ENCODE measurements at places on chromosomes 7 and 10.

DNA sequence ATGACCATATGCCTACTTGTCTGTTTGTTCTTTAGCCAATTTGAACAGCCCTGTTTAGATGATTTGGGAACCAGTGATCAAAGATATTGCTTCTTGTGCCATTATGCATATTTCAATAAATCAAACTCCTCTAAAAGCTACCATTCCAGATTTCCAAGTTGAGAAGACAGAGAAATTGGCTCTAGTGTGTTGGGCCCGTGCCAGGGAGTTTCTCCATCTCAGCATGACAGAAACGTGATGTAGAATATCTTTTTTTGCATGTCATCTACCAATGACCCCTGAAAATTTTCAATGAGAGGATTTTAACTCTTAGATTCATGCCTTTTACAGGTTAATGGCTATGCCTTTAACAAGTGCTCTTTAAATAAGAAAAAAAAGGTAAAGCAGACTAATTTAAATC lies 50.7 kb upstream of the CABCOCO1 start:
- no peak overlapping the region for H3K27ac ChIP-seq
- H3K27me3 ChIP-seq, result no peaks in the 10 kb centered on the region
- H3K4me3 ChIP-seq, result no peak overlapping the region
- H3K36me3 ChIP-seq, result no peaks in the 10 kb centered on the region
- DNase-seq, result no peak

DNA sequence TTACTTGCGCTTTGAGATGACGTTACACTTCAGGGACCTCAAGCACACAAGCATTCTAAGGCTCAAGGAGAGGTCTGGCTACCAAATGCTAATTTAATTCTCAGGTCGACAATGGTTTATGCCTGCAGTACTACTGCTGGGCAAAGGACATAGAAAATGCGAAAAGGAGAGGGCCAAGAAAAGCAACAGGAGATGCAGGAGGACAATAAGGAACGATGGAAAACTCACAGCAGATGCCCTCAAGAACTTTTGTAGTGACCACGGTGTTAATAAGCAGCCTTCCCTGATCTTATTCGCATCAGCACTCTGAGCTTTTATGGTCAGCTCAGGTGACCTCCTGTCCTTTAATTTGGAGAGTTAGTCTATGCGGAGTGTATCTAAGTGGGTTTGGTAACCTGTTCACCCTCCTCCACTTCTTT lies 146.3 kb downstream of the GPR85 start:
- no peaks in the 10 kb centered on the region for H3K36me3 ChIP-seq
- H3K4me3 ChIP-seq, result peak overlapping the region; percentile 92
- H3K27me3 ChIP-seq, result peaks cover 6% of the 10 kb centered on the region
- H3K4me1 ChIP-seq, result peaks cover 10% of the 10 kb centered on the region
- H3K27ac ChIP-seq, result peak overlapping the region; percentile 92

- DNase-seq, result no peak
- H3K27ac ChIP-seq, result no peak overlapping the region
- H3K36me3 ChIP-seq, result peaks cover 26% of the 10 kb centered on the region
- H3K27me3 ChIP-seq, result peaks cover 6% of the 10 kb centered on the region
- H3K4me1 ChIP-seq, result peaks cover 38% of the 10 kb centered on the region
- no peak overlapping the region for H3K4me3 ChIP-seq
Measured at GRCh38 chr10:89337484-89337883, 9.7 kb downstream of the IFIT3 start.

- peaks cover 21% of the 10 kb centered on the region for H3K4me1 ChIP-seq
- no peaks in the 10 kb centered on the region for H3K36me3 ChIP-seq
- no peak for DNase-seq
- H3K27me3 ChIP-seq, result peaks cover 2% of the 10 kb centered on the region
- no peak overlapping the region for H3K4me3 ChIP-seq
Measured at GRCh38 chr7:96596120-96596826, 113.4 kb downstream of the SEM1 start.

- no peak overlapping the region for H3K27ac ChIP-seq
- H3K4me3 ChIP-seq, result no peak overlapping the region
- DNase-seq, result no peak
- H3K27me3 ChIP-seq, result peaks cover 2% of the 10 kb centered on the region
- no peaks in the 10 kb centered on the region for H3K4me1 ChIP-seq
- H3K36me3 ChIP-seq, result no peaks in the 10 kb centered on the region
Measured at GRCh38 chr10:121495719-121496118, 102.5 kb downstream of the FGFR2 start.

- peaks cover 4% of the 10 kb centered on the region for H3K27me3 ChIP-seq
- H3K27ac ChIP-seq, result no peak overlapping the region
- no peaks in the 10 kb centered on the region for H3K36me3 ChIP-seq
- no peak overlapping the region for H3K4me3 ChIP-seq
- no peaks in the 10 kb centered on the region for H3K4me1 ChIP-seq
- no peak for DNase-seq
Measured at GRCh38 chr10:78685466-78686103, 383.2 kb upstream of the ZMIZ1 start.

GRCh38 chr10:13773496-13774170 lies 186.9 kb downstream of the PRPF18 start:
- no peak for DNase-seq
- H3K4me3 ChIP-seq, result no peak overlapping the region
- H3K27me3 ChIP-seq, result peaks cover 5% of the 10 kb centered on the region
- H3K27ac ChIP-seq, result peak overlapping the region; percentile 95

- H3K27me3 ChIP-seq, result peaks cover 3% of the 10 kb centered on the region
- H3K27ac ChIP-seq, result peak overlapping the region; percentile 68
- no peak for DNase-seq
- peaks cover 29% of the 10 kb centered on the region for H3K4me1 ChIP-seq
- no peak overlapping the region for H3K4me3 ChIP-seq
- H3K36me3 ChIP-seq, result no peaks in the 10 kb centered on the region
Measured at GRCh38 chr10:71622616-71623015, 97.0 kb downstream of the C10orf105 start.

DNA sequence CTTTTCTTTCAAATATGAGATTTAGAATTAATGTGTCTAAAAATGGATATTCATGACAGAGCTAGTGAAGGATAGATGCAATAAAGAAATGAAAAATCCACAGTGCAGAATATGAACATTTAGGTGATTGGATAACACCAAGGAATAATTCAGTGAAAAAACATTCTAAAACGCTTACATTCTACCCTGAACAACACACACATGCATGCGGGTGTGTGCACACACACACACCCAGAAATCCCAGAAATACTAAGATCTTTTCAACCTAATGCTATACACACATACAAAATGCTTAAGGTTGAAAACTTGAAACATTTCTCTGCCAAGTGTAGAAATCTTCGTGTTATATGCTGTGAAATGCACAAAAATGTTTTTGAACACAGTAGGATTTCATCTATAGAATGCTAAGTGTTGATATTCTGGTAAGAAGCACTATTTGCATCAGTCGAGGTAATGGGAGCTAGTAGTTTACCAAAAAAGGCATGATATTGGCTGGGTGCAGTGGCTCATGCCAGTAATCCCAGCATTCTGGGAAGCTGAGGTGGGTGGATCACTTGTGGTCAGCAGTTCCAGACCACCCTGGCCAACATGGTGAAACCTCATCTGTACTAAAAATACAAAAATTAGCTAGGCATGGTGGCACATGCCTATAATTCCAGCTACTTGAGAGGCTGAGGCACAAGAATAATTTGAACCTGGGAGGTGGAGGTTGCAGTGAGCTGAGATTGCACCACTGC lies 600.6 kb downstream of the PHTF2 start:
- no peaks in the 10 kb centered on the region for H3K4me1 ChIP-seq
- H3K4me3 ChIP-seq, result no peak overlapping the region
- no peaks in the 10 kb centered on the region for H3K36me3 ChIP-seq
- H3K27ac ChIP-seq, result no peak overlapping the region
- H3K27me3 ChIP-seq, result peaks cover 2% of the 10 kb centered on the region
- DNase-seq, result no peak

DNA sequence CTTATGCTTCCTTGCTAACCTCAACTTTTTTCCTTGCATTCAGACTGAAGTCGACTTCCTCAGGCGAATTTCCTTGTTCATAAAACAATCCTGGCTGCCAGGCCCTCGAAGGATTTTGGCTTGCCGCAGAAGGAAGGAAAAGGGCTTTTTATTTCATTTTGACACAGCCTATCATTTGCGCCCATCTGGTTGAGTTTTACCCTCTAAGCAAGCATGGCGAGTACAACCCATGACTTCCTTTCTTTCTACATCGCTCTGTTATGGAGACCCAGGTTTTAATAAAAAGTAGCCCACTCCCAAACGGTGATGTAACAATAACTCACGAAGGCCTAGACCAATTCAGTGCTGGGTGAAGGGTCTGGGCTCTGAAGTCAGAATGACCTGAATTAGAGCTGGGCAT lies 109.3 kb downstream of the PRPF18 start:
- peaks cover 58% of the 10 kb centered on the region for H3K36me3 ChIP-seq
- peak overlapping the region; percentile 76 for H3K4me3 ChIP-seq
- no peak for DNase-seq
- peaks cover 9% of the 10 kb centered on the region for H3K4me1 ChIP-seq

DNA sequence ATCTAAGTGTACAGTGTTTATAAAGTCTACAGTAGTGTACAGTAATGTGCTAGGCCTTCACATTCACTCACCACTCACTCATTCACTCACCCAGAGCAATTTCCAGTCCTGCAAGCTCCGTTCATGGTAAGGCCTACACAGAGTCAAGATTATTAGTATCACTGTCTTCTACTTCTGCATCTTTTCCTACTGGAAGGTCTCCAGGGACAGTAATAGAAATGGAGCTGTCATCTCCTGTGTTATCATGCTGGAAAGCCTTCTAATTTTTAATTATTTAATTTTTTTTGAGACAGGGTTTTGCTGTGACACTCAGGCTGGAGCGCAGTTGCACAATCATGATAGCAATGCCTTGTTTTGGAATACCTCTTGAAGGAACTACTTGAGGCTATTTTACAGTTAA lies 207.0 kb downstream of the HTR7 start:
- no peak overlapping the region for H3K27ac ChIP-seq
- H3K27me3 ChIP-seq, result peaks cover 2% of the 10 kb centered on the region
- DNase-seq, result no peak
- no peaks in the 10 kb centered on the region for H3K4me1 ChIP-seq

- H3K36me3 ChIP-seq, result no peaks in the 10 kb centered on the region
- H3K27ac ChIP-seq, result peak overlapping the region; percentile 98
- DNase-seq, result no peak
- H3K27me3 ChIP-seq, result no peaks in the 10 kb centered on the region
- H3K4me1 ChIP-seq, result peaks cover 46% of the 10 kb centered on the region
Measured at GRCh38 chr10:4770801-4771553, 55.0 kb upstream of the AKR1E2 start.

- H3K4me1 ChIP-seq, result no peaks in the 10 kb centered on the region
- no peak for DNase-seq
- no peak overlapping the region for H3K4me3 ChIP-seq
- H3K27ac ChIP-seq, result no peak overlapping the region
- H3K36me3 ChIP-seq, result no peaks in the 10 kb centered on the region
- no peaks in the 10 kb centered on the region for H3K27me3 ChIP-seq
Measured at GRCh38 chr10:65196111-65196510, 1674.9 kb downstream of the REEP3 start.

GRCh38 chr7:140398821-140399220 lies 491 bp upstream of the SLC37A3 start:
- H3K36me3 ChIP-seq, result no peaks in the 10 kb centered on the region
- H3K4me3 ChIP-seq, result peak overlapping the region; percentile 80
- no peak overlapping the region for H3K27ac ChIP-seq
- no peak for DNase-seq
- peaks cover 11% of the 10 kb centered on the region for H3K4me1 ChIP-seq

GRCh38 chr10:24694086-24694485 lies 29.6 kb downstream of the ARHGAP21 start:
- H3K27ac ChIP-seq, result no peak overlapping the region
- H3K4me3 ChIP-seq, result no peak overlapping the region
- no peak for DNase-seq

DNA sequence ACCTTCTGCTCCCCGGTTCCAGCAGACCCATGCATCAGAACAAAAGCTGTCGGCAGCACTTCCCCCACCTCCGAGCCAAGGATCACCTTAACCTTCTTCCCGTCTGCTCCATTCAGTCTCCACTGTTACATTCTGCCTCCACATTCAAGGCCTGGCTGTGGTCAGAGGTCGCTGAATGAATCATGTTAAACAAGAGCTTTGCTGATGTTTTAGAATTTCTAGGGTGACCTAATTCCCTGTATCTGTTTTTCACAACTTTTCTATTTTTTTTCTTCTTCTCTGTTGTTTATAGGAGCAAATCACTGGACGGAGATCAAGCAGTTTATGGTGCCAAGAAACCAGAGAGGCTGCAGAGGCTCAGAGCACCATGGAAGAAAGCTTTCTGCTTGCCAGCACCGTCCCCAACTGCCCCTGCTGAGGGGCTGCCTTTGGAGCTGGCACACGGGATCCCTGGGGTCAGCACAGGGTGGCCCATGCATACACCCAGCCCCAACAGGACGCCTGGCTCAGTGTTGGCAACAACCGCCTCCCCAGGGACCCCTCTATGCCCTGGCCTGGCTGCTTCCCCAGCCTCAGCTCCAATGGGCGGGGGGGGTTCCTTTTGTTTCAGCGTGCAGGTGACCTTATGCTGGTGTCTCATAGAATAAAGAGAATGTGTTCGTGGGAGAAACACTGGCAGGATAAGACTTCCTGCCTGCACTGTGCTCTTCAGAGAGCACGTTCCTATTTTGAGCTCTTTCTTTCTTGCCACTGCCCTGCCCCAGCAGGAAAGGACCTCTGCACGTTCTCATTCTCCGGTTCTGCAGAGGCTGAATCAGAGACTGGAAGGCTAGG lies 182.7 kb upstream of the LYZL2 start:
- H3K36me3 ChIP-seq, result no peaks in the 10 kb centered on the region
- H3K27me3 ChIP-seq, result peaks cover 2% of the 10 kb centered on the region
- no peak for DNase-seq
- peaks cover 13% of the 10 kb centered on the region for H3K4me1 ChIP-seq
- H3K4me3 ChIP-seq, result no peak overlapping the region

DNA sequence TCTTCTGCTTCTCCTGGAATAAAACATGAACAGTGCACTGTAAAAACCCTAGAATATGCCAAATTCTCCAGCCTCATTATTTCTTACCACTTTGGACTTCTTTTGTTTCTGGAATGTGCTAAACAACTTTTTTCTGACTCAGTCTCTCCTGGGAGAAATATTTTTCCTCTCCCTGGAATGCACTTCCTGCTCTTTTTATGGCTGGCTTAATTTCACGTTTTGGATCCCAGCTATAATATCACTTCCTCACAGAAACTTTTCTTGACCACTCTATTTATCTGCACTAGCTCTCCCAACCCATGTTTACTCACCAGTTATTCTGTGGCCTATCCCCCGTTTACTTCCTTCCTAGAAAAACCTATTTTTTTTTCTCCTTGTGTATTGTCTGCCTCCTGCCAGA lies 26.7 kb downstream of the ABCB5 start:
- DNase-seq, result no peak
- no peaks in the 10 kb centered on the region for H3K36me3 ChIP-seq
- no peaks in the 10 kb centered on the region for H3K27me3 ChIP-seq

DNA sequence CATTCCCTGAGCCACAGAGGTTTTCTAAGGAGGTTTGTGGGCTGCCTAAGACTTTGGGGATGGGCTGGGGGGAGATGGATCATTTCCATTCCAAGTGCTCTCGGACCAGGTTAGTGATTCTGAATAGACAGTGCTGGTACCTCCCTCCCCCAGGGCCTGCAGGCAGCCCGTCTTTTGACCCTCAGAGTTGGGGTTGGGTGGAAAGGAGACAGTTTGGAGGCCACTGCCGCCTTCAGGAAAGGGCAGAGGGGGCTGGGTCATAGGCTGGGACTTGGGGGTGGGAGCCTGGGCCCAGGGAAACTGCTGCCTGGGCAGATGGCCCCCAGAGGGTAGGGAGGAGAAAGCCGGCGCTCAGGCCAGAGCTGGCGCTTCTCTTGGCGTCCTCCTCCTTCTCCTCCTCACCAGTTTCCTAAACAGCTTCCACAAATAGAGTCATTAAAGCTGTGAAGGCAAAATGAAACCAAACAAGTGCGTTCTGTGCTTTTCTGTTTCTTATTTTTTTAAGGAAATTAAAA lies 4.4 kb downstream of the UNC5B start:
- peaks cover 8% of the 10 kb centered on the region for H3K27me3 ChIP-seq
- H3K27ac ChIP-seq, result peak overlapping the region; percentile 13
- DNase-seq, result no peak
- peak overlapping the region; percentile 100 for H3K4me3 ChIP-seq
